ENCODE measurements at places on chromosomes 12 and 14.

GRCh38 chr12:121775501-121775900 is 18.0 kb downstream of the RHOF start:
- H3K36me3 ChIP-seq, result peaks cover 19% of the 10 kb centered on the region
- H3K27ac ChIP-seq, result peak overlapping the region; percentile 74
- ATAC-seq, result no peak
- H3K4me3 ChIP-seq, result no peak overlapping the region

DNA sequence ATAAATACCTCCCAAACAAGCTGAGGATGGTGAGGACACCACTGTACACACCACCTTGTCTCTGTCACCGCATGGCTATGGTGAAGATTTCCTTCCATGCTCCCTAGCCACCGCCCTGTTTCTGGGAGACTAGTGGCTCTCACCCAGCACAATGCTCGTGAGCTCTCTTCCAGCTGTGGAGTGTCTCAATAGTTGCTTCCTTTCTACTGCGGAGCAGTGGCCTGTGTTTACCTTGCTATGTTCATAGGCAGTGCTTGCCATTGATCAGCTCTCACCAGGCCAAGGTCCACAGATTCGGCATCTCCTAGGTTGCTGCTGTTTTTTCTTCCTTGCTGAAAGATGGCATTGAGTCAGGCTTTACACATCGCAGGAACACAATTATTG is 313.6 kb upstream of the RTL1 start:
- no peak overlapping the region for H3K27ac ChIP-seq
- H3K4me1 ChIP-seq, result no peaks in the 10 kb centered on the region
- ATAC-seq, result no peak
- H3K36me3 ChIP-seq, result no peaks in the 10 kb centered on the region
- H3K4me3 ChIP-seq, result no peak overlapping the region
- H3K27me3 ChIP-seq, result no peaks in the 10 kb centered on the region

- no peaks in the 10 kb centered on the region for H3K4me1 ChIP-seq
- peaks cover 21% of the 10 kb centered on the region for H3K27me3 ChIP-seq
- no peaks in the 10 kb centered on the region for H3K36me3 ChIP-seq
- ATAC-seq, result no peak
- H3K4me3 ChIP-seq, result no peak overlapping the region
Measured at GRCh38 chr12:122155705-122156104, 18.3 kb downstream of the IL31 start.

DNA sequence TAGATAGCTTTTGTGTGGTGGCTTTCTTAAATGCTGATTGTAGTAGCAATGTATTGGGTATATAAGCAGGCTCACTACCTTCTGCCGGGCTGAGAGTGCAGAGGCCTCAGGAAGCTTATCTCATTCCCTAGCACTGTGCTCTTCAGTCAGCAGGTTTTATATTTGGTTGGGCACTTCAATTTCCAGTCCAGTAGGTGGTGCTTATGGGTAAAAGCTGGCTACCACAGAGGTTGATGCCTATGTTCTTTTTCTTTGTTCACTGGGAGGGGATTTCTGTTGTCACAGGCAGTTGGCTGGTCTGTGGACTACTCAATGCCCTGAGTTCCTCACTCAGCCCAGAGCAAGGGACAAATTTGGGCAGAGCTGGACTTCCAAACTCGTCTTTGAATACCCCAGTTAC is 43.0 kb upstream of the GLIPR1 start:
- ATAC-seq, result peak; percentile 65
- H3K27ac ChIP-seq, result no peak overlapping the region
- H3K36me3 ChIP-seq, result peaks cover 7% of the 10 kb centered on the region
- no peak overlapping the region for H3K4me3 ChIP-seq
- H3K4me1 ChIP-seq, result no peaks in the 10 kb centered on the region
- peaks cover 15% of the 10 kb centered on the region for H3K27me3 ChIP-seq

DNA sequence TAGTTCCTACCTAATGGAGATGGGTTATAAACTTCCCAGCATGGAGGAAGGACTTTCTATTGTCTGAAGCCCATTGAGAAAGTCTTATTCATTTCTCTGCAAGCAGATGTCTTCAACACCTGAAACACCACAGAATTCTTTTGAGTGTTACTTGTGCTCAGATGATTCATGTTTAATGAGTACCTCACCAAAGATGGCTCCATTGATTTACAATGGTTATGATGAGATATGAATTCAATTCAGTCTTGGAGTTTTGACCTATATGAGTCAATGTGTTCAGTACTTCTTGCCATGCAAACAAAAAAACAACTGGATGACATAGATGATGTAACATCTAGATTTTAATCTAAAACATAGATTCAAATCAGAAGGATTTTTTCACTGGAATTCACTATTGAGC is 15.4 kb upstream of the PAWR start:
- H3K27ac ChIP-seq, result no peak overlapping the region
- H3K4me1 ChIP-seq, result no peaks in the 10 kb centered on the region
- H3K27me3 ChIP-seq, result no peaks in the 10 kb centered on the region

- H3K4me3 ChIP-seq, result no peak overlapping the region
- H3K27ac ChIP-seq, result no peak overlapping the region
- H3K27me3 ChIP-seq, result no peaks in the 10 kb centered on the region
- peaks cover 6% of the 10 kb centered on the region for H3K4me1 ChIP-seq
- no peaks in the 10 kb centered on the region for H3K36me3 ChIP-seq
Measured at GRCh38 chr12:22266101-22266500, 68.4 kb downstream of the ST8SIA1 start.

DNA sequence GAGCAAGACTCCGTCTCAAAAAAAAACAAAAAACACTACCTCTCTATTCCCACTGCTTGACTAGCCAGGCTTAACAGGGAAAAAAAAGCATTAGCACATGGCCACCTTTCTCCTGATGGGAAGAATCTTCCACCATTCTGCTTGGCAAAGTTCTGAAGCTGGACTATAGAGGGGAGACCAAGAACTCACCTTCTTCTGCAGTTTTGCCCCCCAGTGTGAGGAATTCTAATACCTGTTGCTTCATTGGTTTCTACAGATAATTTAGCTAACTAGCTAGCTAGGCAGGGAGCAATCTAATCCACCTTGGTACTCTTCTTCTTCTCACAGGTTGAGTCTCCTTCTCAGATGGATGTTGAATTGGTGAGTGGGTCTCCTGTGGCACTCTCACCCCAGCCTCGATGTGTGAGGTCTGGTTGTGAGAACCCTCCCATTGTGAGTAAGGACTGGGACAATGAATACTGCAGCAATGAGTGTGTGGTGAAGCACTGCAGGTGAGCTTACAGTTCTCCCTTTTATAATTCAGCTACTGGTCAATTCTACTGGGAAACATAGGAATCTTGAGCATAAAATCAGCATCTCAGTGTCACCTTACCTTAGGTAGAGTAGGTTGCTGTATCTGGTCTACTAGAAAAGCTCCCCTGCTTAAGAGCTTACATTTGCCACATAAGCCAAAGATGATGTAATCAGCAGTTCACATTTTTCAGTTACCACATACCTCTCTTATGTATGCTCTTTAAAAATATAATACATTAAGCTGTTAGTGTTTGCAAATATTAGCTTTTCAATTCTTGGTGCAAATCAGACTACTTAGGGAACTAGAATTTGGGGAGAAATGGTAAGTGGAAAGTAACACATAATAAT is 16.0 kb downstream of the METTL3 start:
- no peak for ATAC-seq
- peaks cover 44% of the 10 kb centered on the region for H3K36me3 ChIP-seq
- H3K27me3 ChIP-seq, result no peaks in the 10 kb centered on the region
- no peak overlapping the region for H3K27ac ChIP-seq
- H3K4me1 ChIP-seq, result no peaks in the 10 kb centered on the region
- no peak overlapping the region for H3K4me3 ChIP-seq

- no peak for ATAC-seq
- H3K27me3 ChIP-seq, result peaks cover 8% of the 10 kb centered on the region
- H3K27ac ChIP-seq, result no peak overlapping the region
- H3K36me3 ChIP-seq, result no peaks in the 10 kb centered on the region
- no peaks in the 10 kb centered on the region for H3K4me1 ChIP-seq
Measured at GRCh38 chr14:51424041-51424440, 184.0 kb downstream of the TMX1 start.

DNA sequence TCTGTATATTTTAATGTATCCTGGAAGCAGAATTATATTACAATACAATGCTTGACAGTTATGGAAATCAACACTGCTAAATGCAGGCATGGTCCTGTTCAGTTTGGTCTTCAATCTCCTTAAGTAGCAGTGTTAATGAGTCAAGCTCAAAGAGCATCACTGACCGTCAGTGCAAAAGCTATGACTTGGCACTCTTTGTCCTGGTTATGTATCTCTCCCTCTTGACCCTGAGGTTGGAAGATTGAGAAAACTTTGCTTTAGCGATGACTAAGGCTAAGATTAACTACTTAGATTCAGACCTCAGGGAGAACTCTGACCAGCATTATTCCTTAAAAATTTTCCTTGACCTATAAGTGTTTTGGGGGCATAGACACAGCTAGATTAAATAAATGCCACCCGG is 10.9 kb downstream of the CLEC7A start:
- H3K4me1 ChIP-seq, result peaks cover 7% of the 10 kb centered on the region
- ATAC-seq, result no peak
- H3K4me3 ChIP-seq, result no peak overlapping the region
- H3K27me3 ChIP-seq, result peaks cover 16% of the 10 kb centered on the region
- H3K27ac ChIP-seq, result no peak overlapping the region
- no peaks in the 10 kb centered on the region for H3K36me3 ChIP-seq
